ENCODE measurements at places on chromosomes 7 and 10.

DNA sequence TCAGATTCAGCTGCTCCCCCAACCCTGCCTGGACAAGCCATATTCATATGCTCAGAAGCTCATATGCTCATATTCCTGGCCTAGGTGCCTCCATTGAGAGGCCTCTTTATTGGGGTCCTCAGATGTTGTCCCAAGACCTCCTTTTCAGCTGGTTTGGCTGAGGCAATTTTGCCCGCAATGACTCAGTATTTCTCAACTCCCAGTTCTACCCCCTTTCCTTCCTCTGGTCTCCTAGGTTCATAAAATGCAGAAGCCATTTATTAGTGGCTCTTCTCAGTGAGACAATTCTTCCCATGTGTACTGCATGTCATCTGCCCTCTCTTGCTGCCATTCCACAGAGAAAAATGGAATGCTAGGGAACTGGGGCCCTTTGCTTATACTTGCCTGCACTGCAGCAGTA is 110.7 kb downstream of the INHBA start:
- DNase-seq = no peak

GRCh38 chr10:104054430-104054829 is 31.2 kb downstream of the COL17A1 start:
- DNase-seq = no peak

DNA sequence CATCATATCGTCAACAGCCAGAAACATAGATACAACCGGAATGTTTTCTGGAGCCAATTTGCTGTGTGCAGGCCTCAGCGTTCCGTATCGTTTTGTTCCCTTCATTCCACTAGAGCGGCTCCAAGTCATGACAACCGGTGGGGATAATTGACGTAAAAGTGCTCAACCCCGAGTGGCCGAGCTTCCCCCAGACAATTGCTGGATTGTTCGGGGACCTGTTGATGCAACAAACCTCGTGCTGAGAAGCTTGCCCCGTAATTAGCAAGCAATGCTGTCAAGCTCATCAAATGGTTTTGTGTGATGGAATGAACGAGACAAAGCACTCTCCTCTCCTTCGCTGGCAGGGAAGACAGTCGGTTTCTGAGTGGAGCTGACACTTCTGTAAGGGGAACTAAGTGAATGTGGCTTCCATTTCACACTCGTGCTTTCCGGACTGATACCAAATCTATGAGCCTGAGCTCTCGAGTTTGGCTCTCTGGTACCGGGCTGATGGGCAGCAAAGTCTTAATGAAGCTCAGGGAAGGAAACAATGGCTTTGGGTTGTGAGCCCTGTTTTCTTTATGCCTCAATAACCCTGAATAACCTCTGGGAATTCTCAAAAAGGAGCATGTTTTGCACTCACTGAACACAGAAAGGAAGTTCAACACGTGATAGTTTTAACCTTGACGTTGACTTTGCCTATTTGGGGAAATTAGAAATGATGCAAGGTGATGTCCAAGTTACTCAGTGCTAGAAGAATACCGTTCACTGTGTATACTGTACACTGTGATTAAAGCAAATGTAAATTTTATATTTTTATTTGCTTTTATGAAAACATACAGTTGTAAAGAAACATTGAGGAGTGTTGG is 220.5 kb downstream of the BAMBI start:
- no peak for DNase-seq

DNA sequence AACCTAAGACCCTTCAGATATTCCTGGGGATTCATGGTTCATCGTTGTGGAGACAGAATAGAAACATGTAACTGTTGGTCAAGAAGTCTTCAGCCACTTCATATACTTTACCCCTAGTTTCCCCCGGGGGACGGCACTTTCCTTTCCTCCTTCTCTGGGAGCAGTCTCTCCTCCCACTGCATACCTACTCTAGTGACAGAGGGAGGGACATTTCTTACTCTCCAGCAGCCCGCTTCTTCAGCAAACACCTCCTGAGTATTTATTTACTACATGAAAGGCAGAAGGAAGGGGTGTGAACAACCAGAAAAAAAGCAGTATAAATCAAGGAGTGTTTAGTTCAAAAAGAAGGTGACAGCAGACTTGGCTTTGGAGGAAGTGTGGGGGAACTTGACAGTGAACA is 69.0 kb downstream of the LHFPL3 start:
- DNase-seq = no peak

DNA sequence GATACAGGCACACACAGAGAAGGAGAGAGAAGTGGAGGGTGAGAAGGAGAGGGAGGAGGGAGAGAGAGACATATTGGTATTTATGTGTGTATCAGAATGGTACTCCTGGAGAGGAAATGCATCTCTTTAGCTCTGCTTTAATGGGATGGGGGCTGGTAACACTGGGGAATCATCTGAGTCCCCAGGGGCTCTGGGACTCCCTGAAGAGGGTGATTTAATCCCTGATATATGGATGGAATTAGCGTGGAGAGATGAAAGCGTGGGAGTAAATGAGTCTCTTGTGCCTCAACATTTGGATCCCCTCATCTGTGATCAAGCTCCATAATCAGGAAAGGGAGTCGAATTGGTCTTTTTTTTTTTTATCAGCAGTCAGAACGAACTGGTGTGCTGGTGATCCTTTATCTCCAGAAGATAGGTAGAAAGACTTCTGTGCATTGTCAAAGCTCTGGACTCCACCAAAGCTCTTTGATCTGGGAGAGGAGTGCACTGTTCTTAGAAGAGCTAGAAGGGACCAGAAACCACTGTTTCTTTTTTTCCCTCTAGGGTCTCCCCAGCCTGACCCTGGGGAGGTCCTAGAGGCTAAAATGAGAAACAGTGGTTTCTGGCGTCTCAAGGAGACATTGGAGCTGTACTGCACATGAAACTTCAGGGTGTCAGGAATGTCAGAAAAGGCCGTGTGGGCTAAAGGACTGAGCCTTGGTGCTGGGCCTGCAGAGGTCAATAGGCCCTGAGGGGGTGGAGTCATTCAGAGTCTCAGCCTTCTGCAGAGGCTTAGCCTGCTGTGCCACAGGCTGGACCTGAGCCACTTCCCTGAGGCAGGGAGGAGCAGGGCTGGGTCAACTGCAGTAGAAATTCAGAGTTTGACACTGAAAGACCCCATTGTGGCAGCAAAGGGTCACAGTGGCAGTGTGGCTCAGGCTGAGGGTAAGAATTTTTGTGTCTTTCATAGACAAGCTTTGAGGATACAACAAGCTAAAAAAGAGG is 234.4 kb upstream of the SLC26A5 start:
- DNase-seq = no peak

DNA sequence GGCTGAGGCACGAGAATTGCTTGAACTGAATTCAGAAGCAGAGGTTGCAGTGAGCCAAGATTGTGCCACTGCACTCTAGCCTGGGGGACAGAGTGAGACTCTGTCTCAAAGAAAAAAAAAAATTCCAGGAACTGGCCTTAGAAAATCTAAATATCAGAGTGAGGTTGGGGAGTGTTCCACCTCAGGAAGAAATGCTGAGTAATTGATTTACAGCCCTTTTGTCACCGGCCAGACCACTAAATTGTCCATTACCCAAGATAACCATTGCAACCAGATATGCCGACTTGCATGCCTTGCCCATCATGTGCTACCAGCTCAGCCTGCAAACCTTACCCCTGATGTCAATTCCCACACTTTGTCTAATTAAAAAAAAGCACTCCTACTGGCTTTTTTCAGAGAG is 42.4 kb downstream of the CRCP start:
- DNase-seq = no peak

DNA sequence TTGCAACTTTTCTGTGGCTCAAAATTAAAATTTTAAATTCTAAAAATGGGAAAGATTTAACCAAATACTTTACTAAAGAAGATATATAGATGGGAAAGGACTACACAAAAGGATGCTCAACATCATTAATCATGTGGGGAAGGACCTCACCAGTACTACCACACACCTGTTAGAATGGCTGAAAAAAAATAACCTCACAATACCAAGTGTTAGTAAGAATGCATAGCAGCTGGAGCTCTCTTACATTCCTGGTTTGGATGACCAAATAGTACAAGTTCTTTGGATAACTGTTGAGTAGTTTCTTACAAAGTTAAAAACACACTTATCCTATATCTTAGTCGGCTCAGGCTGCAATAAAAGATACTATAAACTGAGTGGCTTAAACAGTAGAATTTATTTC is 33.9 kb downstream of the LIPJ start:
- DNase-seq = no peak

DNA sequence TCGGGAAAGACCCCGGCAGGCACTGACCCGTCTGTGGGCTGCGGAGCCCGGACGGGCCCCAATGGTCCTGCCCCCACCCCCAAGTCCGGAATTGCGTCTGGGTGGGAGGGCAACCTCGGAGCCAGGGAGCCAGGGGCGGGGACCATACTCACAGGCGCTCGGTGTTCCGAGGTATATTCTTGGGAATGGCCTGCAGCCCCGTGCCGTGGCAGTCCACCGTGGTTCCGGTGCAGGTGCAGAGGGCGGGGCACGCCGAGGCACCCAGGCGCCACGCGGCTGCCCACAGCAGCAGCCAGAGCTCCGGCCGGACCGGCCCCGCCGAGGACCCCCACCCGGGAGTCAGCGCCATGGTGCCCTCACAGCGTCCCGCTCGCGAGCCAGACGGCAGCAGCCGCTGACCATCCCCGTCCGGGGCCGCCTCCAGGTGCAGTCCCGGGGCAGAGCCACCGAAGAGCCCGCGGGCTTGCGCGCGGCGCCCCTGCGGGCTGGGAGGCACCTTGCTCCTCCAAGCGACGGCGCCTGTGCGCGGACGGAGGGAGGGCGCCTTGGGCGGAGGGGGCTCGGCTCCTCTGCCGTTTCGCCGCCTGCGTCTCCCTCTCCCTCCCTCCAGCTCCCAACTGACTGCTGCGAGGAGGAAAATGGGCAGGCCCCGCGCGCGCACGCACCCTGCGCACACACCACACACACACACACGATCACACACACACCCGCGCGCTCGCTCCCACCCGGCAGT is at the start of gene SLIT1:
Gene SLIT1 (minus strand): TSS at position 634 of the 733 bp plus-strand sequence. CDS start 285 bp downstream, at position 349.
- no peak for DNase-seq

- no peak for DNase-seq
Observed at GRCh38 chr10:104317269-104317710, 21.0 kb downstream of the ITPRIP start.

DNA sequence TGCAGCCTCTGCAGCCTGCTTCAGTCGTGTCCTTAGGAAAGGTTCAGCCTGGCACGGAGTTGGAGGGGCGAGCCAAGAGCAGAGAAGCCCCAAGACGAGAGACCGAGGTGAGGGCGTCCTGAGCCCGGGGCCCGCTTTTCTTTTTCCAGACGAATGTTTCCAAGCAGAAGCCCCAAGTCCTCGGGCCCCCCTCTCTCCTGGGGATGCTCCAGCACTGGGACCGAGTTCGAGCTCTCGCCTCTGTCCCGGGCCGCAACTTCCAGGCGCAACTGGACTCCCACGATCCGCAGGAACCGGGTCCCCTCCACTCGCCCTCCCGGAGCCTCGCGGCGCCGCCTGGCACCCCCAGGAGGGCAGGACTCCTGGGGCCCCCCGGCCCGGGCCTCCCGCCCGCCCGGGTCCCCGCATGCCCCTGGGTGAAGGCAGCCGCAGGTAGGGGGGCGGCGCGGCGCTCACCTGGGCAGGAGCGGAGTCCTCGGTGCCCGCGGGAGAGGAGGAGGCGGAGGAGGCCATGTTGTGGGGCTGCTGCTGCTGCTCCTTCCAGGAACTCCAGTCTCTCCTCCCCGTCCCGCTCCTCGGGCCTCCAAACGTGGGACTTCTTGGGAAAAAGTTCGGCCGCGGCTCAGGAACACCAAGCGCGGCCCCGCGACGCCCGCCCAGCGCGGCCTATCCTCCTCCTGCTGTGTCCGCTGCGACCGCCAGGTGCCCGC is 45.3 kb upstream of the CDK1 start:
- DNase-seq = peak; percentile 23

GRCh38 chr7:141302617-141303016 is 228.8 kb downstream of the TMEM178B start:
- no peak for DNase-seq

DNA sequence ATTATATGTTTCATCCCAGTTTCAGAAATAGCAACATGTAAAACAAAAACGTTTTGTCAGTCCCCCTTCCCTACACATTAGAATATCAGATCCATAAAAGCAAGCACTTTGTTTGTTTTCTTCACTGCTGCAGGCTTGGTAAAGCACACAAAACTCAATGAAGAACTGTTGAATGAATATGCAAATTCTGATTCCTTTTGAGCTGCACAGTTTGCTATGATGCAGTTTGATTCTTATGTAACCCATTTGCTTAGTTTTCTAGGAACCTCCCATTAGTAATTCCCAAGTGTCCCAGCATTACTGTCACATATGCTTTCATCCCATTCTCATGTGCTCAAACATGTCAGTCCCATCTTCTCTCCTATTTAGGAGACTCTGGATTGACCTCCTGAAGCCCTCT is 26.1 kb upstream of the CHCHD3 start:
- no peak for DNase-seq

DNA sequence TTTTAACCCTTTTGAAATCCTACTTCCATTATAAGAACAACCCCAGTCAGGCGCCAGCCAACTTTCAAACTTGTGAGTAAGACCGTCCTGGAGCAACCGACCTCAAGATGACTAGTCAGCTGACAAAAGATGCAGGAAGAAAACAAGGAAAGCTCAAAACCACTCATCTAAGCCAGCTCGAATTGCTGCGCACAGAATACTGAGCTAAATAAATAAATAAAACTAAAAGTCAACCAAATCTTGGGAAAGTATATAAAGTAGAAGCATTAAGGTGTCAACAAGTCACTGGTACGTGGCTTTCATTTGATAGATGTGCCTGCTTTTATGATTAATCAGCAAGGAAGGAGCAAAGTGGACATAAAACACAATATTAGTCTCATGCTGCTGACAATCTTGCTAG is 1269.8 kb downstream of the XPNPEP1 start:
- no peak for DNase-seq

Data from stimulated activated naive CD4-positive, alpha-beta T cell treated with Interleukin-2 at 50 U/mL for 16 hours (primary cell).